Left cardiac atrium (tissue), 4 donors: ENCODE measurements at places on chromosomes 2 and 18. TPM values are rescaled to one million over a fixed set of nuclear protein-coding genes. Genes with fewer than 3 reads are reported as not detected.

The TNS1 gene
- total RNA-seq = 508 TPM

The RNF152 gene
- 11.8 TPM for total RNA-seq

The REL gene
- total RNA-seq = 8.2 TPM

The PNO1 gene
- total RNA-seq = 7.5 TPM

The GCKR gene
- total RNA-seq = 1.1 TPM

The TBR1 gene
- not detected for total RNA-seq

The CXCR4 gene
- total RNA-seq = 4.4 TPM

The PSTPIP2 gene
- 3.2 TPM for total RNA-seq

The PRSS56 gene
- 0.16 TPM for total RNA-seq

The MYCN gene
- total RNA-seq = 0.73 TPM

The CAPN14 gene
- total RNA-seq = 0.12 TPM

The SERPINB13 gene
- not detected for total RNA-seq

The NT5DC4 gene
- total RNA-seq = not detected

The SNRPD1 gene
- 21.2 TPM for total RNA-seq

The POU3F3 gene
- total RNA-seq = not detected

The TDRD15 gene
- total RNA-seq = not detected

The STON1 gene
- total RNA-seq = 19.1 TPM

The KYNU gene
- 2.1 TPM for total RNA-seq

The GKN2 gene
- total RNA-seq = not detected

The LRATD1 gene
- 0.80 TPM for total RNA-seq

The SLC23A3 gene
- 0.50 TPM for total RNA-seq

The ABCB6 gene
- total RNA-seq = 14.2 TPM

The GLI2 gene
- 3.9 TPM for total RNA-seq

The YES1 gene
- total RNA-seq = 22.8 TPM

The EFHD1 gene
- 16.9 TPM for total RNA-seq

The STEAP3 gene
- total RNA-seq = 7.7 TPM

The OSR1 gene
- total RNA-seq = 67.9 TPM

The LRRFIP1 gene
- total RNA-seq = 99.6 TPM

The B3GNT7 gene
- 8.0 TPM for total RNA-seq

The SLC5A7 gene
- 0.08 TPM for total RNA-seq

The CHST9 gene
- 0.44 TPM for total RNA-seq

The ZSCAN30 gene
- 13.3 TPM for total RNA-seq

The AQP4 gene
- total RNA-seq = 5.6 TPM

The RESP18 gene
- total RNA-seq = not detected

The PTH2R gene
- not detected for total RNA-seq

The CD8B gene
- 1.8 TPM for total RNA-seq

The DCTN1 gene
- total RNA-seq = 118 TPM

The SCN3A gene
- total RNA-seq = 1.1 TPM

The GNAL gene
- 3.0 TPM for total RNA-seq

The TEKT4 gene
- total RNA-seq = 0.15 TPM

The NT5C1B gene
- not detected for total RNA-seq
